ENCODE measurements at places on chromosomes 2 and 18.
A peak's percentile ranks its signal among the peaks of the same experiment; 100 is the strongest.

DNA sequence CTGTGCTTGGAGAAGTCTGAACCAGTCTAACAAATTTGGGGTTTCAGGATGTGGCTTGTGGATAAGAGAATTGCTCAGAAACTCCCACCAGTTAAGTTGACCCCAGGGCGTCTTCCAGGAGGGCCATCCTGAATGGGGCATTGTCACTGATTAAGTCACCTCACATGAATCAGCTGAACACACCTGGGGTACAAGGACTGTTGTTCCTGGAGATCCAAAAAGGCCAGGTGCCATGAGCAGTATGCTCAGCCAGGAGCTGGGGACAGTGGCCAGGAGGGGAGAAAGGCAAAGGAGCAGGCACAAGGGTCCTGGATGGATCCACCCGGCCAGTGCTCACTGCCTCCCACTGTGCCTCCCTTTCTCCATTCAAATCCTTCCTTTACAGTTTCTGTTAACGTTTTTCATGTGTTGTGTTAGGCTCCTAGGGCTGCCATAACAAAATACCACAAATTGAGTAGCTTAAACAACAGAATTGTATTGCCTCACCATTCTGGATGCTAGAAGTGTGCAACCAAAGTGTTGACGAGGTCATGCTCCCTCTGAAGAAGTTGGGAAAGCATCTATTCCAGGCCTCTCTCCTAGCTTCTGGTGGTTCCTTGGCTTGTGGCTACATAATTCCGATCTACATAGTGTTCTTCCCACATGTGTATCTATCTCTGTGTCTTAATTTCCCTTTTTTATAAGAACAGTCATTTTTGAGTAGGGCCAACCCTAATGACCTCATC, 33.4 kb downstream of the TRABD2A start:
- no peak for DNase-seq

GRCh38 chr18:49519101-49519971, 32.3 kb upstream of the C18orf32 start:
- DNase-seq = no peak

- peak; percentile 59 for DNase-seq
Observed at GRCh38 chr2:224930990-224931389, 111.3 kb downstream of the DOCK10 start.

DNA sequence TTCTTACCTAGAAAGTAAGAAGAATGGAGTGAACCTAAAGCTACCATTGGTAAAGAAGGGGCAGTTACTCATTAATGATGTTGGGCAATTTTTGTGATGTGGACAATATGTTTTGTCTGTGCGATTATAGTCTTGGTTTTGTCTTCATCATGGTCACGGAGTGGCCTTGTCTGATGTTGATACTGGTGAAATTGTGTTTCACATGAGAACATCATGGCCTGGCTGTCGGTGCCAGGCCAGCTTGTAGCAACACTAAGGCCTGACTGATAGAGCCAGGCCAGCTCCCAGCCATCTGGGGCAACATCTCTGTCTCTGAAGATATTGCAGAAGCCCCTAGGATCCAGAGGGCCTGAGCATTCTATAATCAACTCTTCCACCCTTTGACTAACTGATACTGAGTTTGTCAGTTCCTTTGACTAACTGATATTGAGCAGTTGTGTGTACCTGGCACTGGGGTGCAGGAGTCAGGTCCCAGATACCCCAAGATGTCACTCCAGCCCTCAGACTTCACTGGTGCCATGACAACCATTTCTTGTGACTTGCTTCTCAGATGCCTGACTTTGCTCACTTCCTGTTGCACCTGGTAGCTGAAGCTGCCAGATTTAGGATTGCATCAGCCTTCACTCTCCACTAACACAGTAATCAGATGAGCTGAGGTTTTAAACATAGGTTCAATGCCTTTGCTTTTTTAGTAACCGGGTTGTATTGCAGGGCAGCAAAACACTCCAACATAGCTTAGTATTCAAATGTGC, 62.5 kb downstream of the RPIA start:
- peak; percentile 29 for DNase-seq

DNA sequence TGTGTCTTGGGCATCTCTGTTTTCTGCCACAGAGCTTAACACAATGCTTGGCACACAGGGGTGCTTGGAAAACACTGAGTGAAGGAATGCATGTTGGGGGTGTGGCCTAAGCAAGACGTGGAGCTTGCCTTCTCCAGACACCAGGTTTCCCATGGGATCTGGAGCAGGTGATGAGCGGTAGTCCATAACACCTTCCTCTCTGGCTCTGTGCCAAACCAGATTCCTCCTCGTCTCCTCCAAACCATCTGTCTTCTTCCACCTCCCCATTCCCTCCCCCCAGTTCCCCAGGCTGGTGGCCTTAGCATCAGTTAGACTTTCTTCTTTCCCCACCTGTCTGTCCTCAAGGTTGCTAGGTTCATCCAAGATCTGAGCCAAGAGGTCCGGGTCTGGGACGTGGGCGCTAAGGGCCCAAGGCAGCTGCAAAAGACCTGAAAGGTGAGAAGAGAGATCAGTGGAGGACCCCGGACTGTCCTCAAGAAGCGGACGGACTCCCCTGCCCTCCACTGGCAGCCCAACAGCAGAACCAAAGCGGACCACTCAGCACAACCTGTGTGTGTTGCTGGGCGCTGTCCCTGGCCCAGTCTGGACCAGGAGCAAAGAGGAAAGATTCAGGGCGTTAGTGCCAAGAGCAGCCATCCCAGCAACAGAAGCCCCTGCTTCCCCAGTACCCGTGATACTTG, 1.2 kb upstream of the ITM2C start:
- DNase-seq = no peak

DNA sequence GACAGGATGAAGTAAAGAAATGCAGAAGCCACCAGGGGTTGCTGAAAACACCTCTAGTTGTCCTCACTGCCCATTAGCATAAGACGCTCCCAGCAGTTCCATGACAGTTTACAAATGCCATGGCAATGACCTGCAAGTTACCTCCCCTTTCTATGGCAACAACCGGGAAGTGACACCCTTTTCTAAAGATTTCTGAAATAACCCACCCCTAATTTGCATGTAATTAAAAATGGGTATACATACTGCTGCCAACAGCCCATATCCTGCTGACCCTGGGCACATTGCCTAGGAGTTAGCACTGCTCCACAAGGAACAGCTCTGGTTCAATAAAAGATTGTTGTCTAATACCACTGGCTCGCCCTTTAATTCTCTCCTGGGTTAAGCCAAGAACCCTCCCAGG, 178.3 kb upstream of the LRATD1 start:
- DNase-seq = no peak

- DNase-seq = peak; percentile 91
Observed at GRCh38 chr2:201257381-201257955, 2.9 kb upstream of the CASP8 start.

GRCh38 chr2:200670751-200671150, 84.9 kb downstream of the AOX1 start:
- no peak for DNase-seq

GRCh38 chr2:206383669-206384068, 59.7 kb upstream of the ADAM23 start:
- DNase-seq = no peak

- no peak for DNase-seq
Observed at GRCh38 chr2:121471532-121472469, 58.9 kb upstream of the RNU4ATAC start.

- no peak for DNase-seq
Observed at GRCh38 chr18:5632041-5632440, 88.2 kb upstream of the EPB41L3 start.

GRCh38 chr2:221716426-221717303, 144.6 kb upstream of the EPHA4 start:
- DNase-seq = no peak

GRCh38 chr2:203648273-203648672, 58.2 kb upstream of the CD28 start:
- no peak for DNase-seq

- DNase-seq = no peak
Observed at GRCh38 chr18:26863122-26863879, 2.2 kb downstream of the AQP4 start.

DNA sequence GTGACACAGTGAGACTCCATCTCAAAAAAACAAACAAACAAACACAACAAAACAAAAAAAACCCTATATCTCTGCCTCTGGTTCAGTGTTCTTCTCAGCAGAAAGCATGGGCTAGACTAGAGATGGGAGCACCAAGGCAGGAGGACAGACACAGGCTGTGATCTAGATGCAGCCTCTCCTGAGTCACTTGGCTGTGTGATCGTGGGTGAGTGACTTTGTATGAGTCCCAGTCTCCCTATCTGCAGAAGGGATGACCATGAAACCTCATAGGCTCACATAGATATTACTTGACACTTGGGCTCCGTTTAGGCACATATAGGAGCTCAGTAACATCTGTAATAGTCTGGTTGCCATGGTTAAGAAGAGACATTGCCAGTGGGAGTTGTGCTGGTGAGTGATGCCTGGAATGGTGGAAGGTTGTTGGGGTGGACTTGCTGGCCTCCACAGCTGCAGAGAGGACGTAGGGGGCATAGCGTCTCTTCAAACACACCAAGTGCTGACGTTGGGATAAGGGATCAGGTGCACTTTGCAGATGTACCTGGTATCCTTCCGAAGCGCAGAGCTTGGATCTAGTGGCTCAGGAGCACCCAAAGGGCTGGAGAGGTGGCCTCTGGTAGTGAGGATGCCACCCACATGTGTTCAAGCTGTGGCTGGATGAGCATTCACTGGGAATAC, 318.9 kb upstream of the HS6ST1 start:
- no peak for DNase-seq

GRCh38 chr2:60303680-60304079, 249.8 kb downstream of the BCL11A start:
- no peak for DNase-seq

- DNase-seq = no peak
Observed at GRCh38 chr2:71704131-71704561, 250.8 kb downstream of the DYSF start.

DNA sequence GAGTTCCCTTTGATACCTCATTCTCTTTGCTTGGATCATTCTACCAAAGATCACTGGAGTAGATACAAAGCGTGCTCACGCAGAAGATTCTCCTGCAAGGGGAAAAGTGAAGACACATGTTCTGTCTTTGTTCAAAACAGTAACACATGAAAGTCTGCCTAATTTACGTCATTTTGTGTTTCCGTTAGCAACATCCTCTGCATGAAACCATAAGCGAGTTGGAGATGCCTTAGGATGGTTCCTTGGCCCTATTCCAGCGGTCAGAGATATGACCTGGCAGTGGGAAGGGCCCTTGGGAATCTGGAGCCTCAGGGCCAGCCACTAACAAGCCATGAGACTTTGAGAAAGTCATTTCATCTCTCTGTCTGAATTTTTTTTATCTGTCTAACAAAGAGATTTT, 180.9 kb upstream of the TWIST2 start:
- no peak for DNase-seq

GRCh38 chr2:162125138-162125537, 26.9 kb downstream of the GCG start:
- no peak for DNase-seq

- no peak for DNase-seq
Observed at GRCh38 chr2:85547859-85548607, 9.1 kb downstream of the MAT2A start.

- DNase-seq = peak; percentile 67
Observed at GRCh38 chr2:238970553-238971081, 122.7 kb downstream of the TWIST2 start.

GRCh38 chr18:79702906-79703305, 23.3 kb downstream of the CTDP1 start:
- DNase-seq = no peak

GRCh38 chr2:136116151-136116812, 1.7 kb downstream of the CXCR4 start:
- peak; percentile 89 for DNase-seq

DNA sequence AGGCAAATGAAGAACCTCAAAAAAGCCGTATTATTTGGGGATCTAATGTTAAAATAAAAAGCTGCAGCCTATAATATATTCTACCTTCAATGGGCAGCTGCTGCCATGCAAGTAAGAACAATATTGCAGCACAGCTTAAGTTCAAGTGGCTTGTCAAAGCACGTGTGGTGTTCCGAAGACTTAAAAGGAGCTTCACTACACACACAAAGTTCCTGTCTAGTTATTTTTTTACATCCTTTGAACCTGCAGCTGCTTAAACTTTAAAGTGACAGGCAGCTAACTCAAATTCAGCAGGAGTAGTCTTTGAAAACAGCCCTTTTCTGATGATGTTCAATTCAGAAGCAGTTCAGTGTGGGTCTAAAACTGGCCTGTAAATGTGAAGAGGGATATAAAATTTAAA, 85.8 kb upstream of the XIRP2 start:
- DNase-seq = no peak

DNA sequence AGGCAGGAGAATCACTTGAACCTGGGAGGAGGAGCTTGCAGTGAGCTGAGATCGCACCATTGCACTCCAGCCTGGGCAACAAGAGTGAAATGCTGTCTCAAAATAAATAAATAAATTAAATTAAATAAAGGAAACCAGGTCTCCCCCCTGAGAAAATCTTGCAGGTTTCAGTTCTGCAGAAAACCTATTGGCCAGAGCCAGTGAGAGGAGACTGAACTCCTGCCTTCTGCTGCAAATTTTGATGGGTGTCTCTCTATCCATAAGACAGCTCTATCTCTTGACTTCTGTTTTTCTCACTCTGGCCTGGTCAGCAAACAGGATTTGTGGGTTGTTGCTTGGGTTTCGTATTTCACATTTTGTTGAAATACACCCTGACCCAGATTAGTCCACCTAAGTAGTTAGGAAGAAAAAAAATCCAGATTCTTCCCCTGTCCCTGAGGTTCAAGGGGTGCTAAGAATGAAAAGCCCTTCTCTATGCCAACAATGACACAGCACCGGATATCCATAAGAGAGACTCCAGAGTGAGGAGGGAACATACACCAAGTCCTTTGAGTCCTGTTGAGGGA, 86.7 kb upstream of the MAP4K4 start:
- DNase-seq = no peak

- DNase-seq = no peak
Observed at GRCh38 chr2:150938527-150938926, 323.1 kb downstream of the RBM43 start.

DNA sequence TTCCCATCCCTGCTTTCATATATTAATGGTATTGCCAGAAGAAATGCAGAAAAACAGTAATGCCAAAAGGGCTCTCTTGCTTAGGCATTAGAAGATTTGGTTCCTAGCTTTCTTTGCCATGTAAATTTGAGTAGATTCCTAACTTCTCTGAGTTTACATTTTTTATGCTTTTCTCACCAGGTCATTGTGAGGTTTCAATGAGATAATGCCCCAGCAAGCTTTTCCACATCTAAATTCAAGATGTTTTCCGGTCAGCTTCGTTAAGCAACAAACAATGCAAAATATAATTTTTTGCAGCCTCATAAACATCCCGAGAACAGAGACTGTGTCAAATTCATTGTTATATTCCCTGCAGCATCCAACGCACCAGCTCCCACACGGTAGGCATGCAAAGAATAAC, 44.9 kb downstream of the NCKAP5 start:
- no peak for DNase-seq
